ENCODE measurements at places on chromosomes 1 and 21.

- no peak overlapping the region for H3K27ac ChIP-seq
- no peaks in the 10 kb centered on the region for H3K4me1 ChIP-seq
- H3K4me3 ChIP-seq, result no peak overlapping the region
Measured at GRCh38 chr1:17551755-17552234, 12.3 kb downstream of the ARHGEF10L start.

DNA sequence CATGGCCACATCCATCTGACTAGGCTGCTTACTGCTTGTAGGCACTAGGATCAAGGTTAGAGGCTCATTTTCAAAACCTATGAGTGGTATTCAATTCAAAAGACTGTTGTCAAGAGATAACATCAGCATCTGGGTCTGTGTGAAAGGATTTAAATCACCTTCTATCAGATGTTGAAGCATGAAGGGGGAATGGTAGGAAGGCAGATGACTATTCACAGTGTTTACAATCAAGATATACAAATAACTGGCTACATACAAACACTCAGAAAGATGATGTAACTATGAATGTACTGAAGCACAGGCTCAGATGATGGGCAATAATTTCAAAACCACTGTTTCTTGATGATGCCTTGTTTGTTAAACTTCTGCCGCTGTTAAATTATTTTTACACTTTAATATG is 249.2 kb downstream of the SLC45A1 start:
- no peak overlapping the region for H3K4me3 ChIP-seq
- H3K4me1 ChIP-seq, result no peaks in the 10 kb centered on the region
- no peaks in the 10 kb centered on the region for H3K27me3 ChIP-seq
- H3K36me3 ChIP-seq, result no peaks in the 10 kb centered on the region

- H3K4me3 ChIP-seq, result no peak overlapping the region
- no peaks in the 10 kb centered on the region for H3K4me1 ChIP-seq
- no peak overlapping the region for H3K27ac ChIP-seq
- no peaks in the 10 kb centered on the region for H3K36me3 ChIP-seq
- H3K27me3 ChIP-seq, result no peaks in the 10 kb centered on the region
Measured at GRCh38 chr1:216032284-216032683, 391.0 kb downstream of the USH2A start.

GRCh38 chr1:92484472-92485380 is 2.0 kb downstream of the GFI1 start:
- H3K4me1 ChIP-seq, result peaks cover 12% of the 10 kb centered on the region
- ATAC-seq, result peak; percentile 16
- H3K27ac ChIP-seq, result peak overlapping the region; percentile 98

GRCh38 chr1:236395230-236395946 is 1.3 kb downstream of the EDARADD start:
- peaks cover 9% of the 10 kb centered on the region for H3K27me3 ChIP-seq
- peaks cover 20% of the 10 kb centered on the region for H3K4me1 ChIP-seq
- H3K27ac ChIP-seq, result peak overlapping the region; percentile 97
- ATAC-seq, result peak; percentile 62

- no peak overlapping the region for H3K27ac ChIP-seq
- H3K4me3 ChIP-seq, result no peak overlapping the region
- ATAC-seq, result no peak
- peaks cover 10% of the 10 kb centered on the region for H3K27me3 ChIP-seq
Measured at GRCh38 chr1:119336848-119337247, 31.7 kb upstream of the HAO2 start.

DNA sequence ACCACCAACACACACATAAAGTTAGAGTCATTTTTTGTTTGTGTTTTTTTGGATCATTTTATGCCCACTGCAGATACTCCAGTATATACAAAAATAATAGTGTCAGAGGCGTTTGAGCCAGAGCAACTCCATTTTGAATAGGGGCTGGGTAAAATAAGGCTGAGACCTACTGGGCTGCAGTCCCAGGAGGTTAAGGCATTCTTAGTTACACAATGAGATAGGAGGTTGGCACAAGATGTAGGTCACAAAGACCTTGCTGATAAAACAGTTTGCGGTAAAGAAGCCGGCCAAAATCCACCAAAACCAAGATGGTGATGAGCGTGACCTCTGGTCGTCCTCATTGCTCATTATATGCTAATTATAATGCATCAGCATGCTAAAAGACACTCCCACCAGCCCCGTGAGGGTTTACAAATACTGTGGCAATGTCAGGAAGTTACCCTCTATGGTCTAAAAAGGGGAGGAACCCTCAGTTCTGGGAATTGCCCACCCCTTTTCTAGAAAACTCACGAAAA is 40.6 kb downstream of the GJA5 start:
- no peak overlapping the region for H3K4me3 ChIP-seq
- H3K36me3 ChIP-seq, result no peaks in the 10 kb centered on the region
- no peak overlapping the region for H3K27ac ChIP-seq
- ATAC-seq, result no peak

GRCh38 chr1:90318431-90318830 is 323.5 kb downstream of the ZNF326 start:
- no peak for ATAC-seq
- no peaks in the 10 kb centered on the region for H3K4me1 ChIP-seq
- H3K27ac ChIP-seq, result no peak overlapping the region

- H3K27ac ChIP-seq, result no peak overlapping the region
- no peaks in the 10 kb centered on the region for H3K27me3 ChIP-seq
- H3K4me3 ChIP-seq, result no peak overlapping the region
- no peak for ATAC-seq
- H3K4me1 ChIP-seq, result no peaks in the 10 kb centered on the region
Measured at GRCh38 chr1:232388363-232388762, 241.6 kb downstream of the SIPA1L2 start.

DNA sequence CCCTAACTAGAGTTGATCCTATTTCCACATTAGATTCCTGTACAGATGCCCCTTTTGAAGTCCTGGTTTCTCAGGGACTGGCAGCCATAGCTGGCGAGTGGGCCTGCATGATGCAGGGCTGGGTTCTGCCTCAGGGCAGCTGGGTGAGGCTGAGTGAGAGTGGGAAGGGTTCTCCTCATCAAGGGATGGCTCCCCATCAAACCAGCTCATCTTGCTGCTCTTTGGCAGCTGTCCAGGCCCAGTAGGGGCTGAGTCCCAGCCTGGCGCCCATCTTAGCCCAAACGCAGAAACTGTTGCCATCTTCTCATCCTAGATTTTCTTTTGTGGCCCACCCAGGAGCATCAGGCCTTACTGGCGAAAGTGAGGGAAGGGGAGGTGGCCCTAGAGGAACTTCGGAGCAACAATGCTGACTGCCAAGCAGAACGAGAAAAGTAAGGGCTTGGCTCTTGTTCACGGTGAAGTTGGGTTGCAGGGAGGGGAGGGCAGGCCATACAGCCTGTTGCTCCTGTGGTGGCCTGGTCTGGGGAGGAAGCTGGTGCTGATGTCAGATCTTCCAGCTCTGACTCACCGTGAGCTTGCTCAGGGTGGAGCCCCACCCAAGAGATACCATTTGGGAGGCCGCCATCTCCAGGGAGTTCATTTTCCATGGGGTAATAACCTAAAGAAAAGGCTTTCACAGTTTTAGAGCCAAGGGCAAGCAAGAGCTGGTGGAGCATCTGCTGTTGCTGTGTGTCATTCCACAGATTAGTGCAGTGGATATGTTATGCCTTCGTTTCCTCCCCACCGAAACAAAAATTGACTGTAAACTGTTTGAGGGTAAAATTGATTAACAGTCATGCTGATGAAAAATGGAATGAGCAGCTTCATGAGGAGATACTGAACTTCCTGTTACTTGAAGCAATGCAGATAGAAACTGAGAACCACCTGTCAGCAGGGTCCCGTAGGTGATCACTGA is 34.7 kb downstream of the TUFT1 start:
- H3K36me3 ChIP-seq, result no peaks in the 10 kb centered on the region
- H3K4me3 ChIP-seq, result no peak overlapping the region
- H3K27ac ChIP-seq, result no peak overlapping the region

GRCh38 chr1:107972391-107973180 is 7.6 kb upstream of the VAV3 start:
- ATAC-seq, result peak; percentile 52
- no peak overlapping the region for H3K27ac ChIP-seq
- H3K27me3 ChIP-seq, result no peaks in the 10 kb centered on the region
- H3K4me1 ChIP-seq, result no peaks in the 10 kb centered on the region
- H3K36me3 ChIP-seq, result no peaks in the 10 kb centered on the region

- no peaks in the 10 kb centered on the region for H3K36me3 ChIP-seq
- ATAC-seq, result no peak
- H3K4me3 ChIP-seq, result no peak overlapping the region
- no peaks in the 10 kb centered on the region for H3K27me3 ChIP-seq
Measured at GRCh38 chr1:79679916-79680315, 673.4 kb upstream of the ADGRL4 start.

DNA sequence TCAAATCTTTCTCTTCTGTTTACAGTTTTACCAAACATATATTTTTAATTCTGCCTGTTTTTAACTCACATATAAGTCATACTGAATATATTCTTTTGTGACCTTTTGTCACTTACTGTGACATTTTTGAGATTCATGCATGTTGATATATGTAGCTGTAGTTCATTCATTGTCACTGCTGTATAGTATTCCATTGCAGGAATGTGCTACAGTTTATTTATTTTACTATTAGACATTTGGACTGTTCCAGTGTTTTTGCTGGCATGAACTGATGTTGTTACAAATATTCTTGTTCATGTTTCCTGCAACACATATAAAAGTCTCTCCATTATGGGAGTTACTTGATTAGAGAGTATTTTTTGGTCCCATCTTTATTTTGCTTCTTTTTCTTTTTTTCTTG is 174.9 kb downstream of the DHRS3 start:
- ATAC-seq, result no peak
- peaks cover 54% of the 10 kb centered on the region for H3K36me3 ChIP-seq
- peaks cover 31% of the 10 kb centered on the region for H3K4me1 ChIP-seq
- H3K27me3 ChIP-seq, result no peaks in the 10 kb centered on the region
- H3K27ac ChIP-seq, result no peak overlapping the region
- no peak overlapping the region for H3K4me3 ChIP-seq

- H3K36me3 ChIP-seq, result no peaks in the 10 kb centered on the region
- ATAC-seq, result no peak
- no peaks in the 10 kb centered on the region for H3K4me1 ChIP-seq
- no peak overlapping the region for H3K4me3 ChIP-seq
Measured at GRCh38 chr21:38949070-38949380, 143.3 kb downstream of the ETS2 start.

DNA sequence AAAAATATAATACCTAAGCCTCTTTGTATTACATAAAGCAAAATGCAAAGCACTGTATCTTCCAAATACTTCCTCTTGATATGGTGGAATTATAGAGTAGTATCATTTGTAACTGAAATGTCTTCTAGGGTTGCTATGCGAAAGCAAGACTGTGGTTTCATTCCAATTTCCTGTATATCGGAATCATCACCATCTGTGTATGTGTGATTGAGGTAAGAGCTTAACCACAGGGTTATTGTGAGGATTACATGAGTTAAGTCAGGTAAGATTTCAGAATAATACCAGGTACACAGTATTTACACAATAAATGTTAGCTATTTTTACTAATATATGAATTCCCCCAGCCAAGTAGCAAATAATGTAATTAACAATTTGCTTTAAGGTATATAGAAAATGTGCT is 24.7 kb downstream of the CD53 start:
- ATAC-seq, result peak; percentile 71
- H3K27ac ChIP-seq, result peak overlapping the region; percentile 76
- peaks cover 60% of the 10 kb centered on the region for H3K4me1 ChIP-seq
- peaks cover 100% of the 10 kb centered on the region for H3K36me3 ChIP-seq
- H3K27me3 ChIP-seq, result no peaks in the 10 kb centered on the region

DNA sequence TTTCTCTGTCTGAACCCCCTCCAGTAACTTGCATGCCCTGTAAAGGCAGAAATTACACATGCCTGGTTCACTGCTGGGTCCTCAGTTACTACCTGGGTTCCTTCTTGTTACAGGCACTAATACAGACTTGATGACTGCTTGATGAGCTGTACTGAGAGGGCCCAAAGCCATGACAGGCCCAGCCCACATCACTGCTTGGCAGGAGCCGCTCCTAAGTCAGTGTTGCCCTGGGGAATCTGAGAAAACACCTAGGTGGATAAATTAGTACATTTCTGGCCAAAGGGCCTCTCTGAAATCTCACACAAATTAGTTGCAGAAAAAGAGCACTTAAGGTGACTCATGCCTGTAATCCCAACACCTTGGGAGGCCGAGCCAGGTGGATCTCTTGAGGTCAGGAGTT is 37.8 kb upstream of the IRF2BP2 start:
- no peaks in the 10 kb centered on the region for H3K27me3 ChIP-seq
- H3K27ac ChIP-seq, result no peak overlapping the region
- H3K4me3 ChIP-seq, result no peak overlapping the region
- H3K4me1 ChIP-seq, result no peaks in the 10 kb centered on the region

DNA sequence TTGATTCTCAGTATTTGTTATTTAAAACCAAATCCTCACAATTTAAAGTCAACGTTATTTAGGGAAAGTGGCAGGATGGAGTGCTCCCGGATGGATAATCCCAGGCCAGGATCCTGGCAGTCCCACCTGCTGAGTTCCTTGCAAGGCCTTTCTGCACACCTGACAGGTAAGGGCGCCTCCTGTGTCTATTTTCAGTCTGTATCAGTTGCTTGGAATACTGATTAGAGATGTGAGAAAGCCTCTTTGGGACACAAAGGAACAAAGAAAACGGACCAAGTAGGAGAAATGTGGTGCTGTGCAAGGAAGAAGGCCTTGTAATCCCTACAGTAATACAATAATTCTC is 12.2 kb downstream of the STYXL2 start:
- no peak overlapping the region for H3K27ac ChIP-seq
- peaks cover 10% of the 10 kb centered on the region for H3K27me3 ChIP-seq
- H3K4me1 ChIP-seq, result peaks cover 47% of the 10 kb centered on the region
- no peak overlapping the region for H3K4me3 ChIP-seq
- H3K36me3 ChIP-seq, result no peaks in the 10 kb centered on the region

GRCh38 chr1:233109096-233109495 is 158.7 kb downstream of the NTPCR start:
- no peaks in the 10 kb centered on the region for H3K27me3 ChIP-seq
- ATAC-seq, result no peak
- peak overlapping the region; percentile 40 for H3K27ac ChIP-seq
- H3K4me1 ChIP-seq, result peaks cover 11% of the 10 kb centered on the region
- peaks cover 82% of the 10 kb centered on the region for H3K36me3 ChIP-seq

- peaks cover 32% of the 10 kb centered on the region for H3K27me3 ChIP-seq
- no peaks in the 10 kb centered on the region for H3K36me3 ChIP-seq
- no peak for ATAC-seq
- H3K27ac ChIP-seq, result no peak overlapping the region
- H3K4me1 ChIP-seq, result no peaks in the 10 kb centered on the region
Measured at GRCh38 chr1:239912471-239912870, 179.2 kb upstream of the FMN2 start.

- no peak overlapping the region for H3K27ac ChIP-seq
- H3K36me3 ChIP-seq, result peaks cover 40% of the 10 kb centered on the region
- no peak for ATAC-seq
Measured at GRCh38 chr1:160818207-160818937, 22.4 kb downstream of the LY9 start.
